ENCODE measurements at places on chromosomes 3 and 15. TPM values are rescaled to one million over a fixed set of nuclear protein-coding genes. Genes with fewer than 3 reads are reported as not detected.

DNA sequence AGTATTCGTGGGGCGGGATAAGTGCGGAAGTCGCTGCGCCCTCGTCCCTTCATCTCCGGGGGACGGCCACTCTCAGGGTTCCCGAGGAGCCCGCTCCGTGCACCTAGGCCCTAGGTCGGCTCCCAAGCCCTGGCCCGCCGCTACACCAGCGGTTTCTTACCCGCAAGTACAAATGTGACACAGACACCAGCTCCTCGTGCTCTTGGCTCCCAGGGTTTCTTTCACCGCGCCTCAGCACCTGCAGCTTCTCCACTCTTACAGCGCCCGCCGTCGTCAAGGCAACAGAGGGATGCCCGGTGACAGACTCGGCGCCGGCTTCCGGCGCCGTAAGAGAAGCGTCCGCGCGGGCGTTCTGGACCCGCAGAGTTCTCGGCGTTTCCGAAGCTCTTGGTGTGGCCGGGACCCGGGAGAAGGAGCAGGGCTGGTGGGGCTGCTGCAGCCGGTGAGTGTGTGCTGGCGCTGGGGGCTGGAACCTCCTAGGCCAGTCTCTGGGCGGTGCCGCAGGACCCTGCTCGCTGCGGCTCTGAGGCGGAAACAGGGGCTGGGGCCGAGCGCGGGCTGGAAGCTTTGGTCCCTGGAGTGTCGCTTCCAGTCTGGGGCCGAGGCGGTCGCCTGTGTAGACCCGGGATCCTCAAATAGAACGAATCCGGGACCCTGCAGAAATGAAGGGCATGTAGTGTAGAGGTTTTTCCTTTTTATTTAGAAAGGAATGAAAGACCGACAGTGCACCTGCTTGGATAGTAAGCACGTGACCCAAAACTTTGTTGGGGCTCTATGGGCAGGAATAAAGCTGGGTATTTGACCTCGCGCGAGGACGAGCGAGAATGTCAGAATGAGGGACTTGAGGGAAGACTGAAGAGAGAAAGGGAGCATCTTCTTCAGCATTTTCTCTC, 155.4 kb upstream of the GOLGA6L4 start:
- DNase-seq, result peak; percentile 28

The SNTN gene
- polyA plus RNA-seq, result not detected

DNA sequence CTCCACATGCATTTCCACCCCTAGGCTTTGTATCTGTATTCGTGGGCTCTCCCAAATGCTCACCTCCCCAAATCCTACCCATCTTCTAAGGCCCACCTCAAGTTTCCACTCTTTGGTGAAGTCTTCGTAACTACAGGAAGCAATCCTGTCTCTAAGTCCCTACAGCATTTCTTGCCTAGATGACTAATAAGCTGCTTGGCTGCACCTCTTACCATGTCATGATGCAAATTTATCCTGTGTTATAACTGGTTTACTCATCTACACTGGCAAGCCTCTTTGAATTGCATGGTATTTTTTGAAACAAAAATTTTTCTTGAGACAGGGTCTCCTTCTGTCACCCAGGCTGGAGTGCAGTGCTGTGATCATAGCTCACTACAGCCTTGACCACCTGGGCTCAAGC, 73.3 kb downstream of the SETMAR start:
- peak; percentile 46 for DNase-seq

The TTC21A gene
- 0.76 TPM for polyA plus RNA-seq

The GLDN gene
- polyA plus RNA-seq, result 0.29 TPM

GRCh38 chr3:69129531-69129930, 7.1 kb upstream of the LMOD3 start:
- DNase-seq, result peak; percentile 48

GRCh38 chr15:101062471-101063171, 143.5 kb downstream of the LRRK1 start:
- DNase-seq, result no peak

GRCh38 chr3:28951772-28952556, 328.9 kb upstream of the RBMS3 start:
- DNase-seq, result no peak

Measured in GM23248 (cell line).